Stimulated activated CD4-positive, alpha-beta T cell treated with anti-CD3 and anti-CD28 coated beads, Interleukin-4, amount 100 ng/mL, for 48 hours (primary cell): ENCODE measurements at places on chromosomes 3 and 15.

DNA sequence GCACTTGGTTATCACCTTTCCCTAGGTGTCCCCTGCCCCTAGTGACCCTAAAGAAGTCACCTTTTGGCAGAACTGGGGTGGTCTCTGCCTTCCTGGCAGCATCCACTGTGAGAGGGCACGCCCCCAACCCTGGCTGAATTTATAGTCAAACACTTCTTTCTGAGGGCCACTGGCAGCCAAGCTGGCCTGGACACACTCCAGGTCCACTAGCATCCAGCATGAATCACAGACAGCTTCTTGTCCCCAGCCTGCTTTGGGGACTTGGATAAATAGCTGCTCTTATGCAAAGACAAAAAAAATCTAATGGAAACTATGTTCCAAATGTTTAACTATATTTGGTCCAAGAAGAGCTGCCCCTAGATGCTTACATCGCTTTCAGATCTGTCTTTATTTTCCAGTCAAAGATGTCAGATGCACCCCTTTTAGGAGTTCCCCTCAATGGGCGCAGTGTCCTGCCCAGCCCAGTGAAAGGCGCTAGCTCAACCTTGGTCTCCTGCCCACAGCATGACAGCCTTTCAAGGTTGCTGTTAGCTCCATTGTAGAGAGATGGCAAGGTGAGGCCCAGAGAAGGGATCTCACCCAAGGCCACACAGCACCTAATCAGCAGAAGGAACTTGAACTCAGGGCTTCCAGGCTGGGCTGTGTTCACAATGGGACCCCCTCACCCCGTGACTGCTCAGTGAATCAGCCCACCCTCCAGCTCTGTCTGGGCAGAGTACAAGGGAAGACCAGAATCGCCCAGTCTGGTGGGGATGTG lies 7.0 kb downstream of the RASL12 start:
- no peak for DNase-seq

DNA sequence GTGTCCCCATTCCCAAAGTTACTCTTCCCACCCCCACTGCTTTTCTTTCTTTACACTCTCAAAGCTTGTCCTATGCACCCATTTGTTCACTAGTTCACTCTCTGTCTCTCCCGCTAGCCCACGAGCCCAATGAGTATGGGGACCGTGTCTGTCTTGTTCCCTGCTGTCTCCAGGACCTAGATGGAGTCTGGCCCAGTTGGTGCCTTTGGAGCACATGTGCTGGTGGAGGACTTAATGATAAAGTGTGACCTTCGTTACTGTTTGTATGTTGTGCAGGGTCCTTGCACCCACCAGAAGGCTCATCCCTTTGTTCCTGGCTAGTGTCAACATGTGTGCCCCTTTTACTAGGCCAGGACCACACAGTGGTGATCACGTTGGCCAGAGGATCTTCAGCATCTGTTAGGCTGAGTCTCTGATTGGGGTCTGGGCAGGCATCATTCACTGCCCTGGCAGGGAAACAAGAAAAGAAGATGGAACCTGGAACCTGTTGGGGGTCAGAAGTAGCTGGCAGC lies 7.4 kb downstream of the CISH start:
- DNase-seq, result no peak

GRCh38 chr3:173128633-173129032 lies 12.4 kb downstream of the SPATA16 start:
- no peak for DNase-seq

- DNase-seq, result no peak
Measured at GRCh38 chr3:147924755-147925154, 515.6 kb downstream of the ZIC1 start.

DNA sequence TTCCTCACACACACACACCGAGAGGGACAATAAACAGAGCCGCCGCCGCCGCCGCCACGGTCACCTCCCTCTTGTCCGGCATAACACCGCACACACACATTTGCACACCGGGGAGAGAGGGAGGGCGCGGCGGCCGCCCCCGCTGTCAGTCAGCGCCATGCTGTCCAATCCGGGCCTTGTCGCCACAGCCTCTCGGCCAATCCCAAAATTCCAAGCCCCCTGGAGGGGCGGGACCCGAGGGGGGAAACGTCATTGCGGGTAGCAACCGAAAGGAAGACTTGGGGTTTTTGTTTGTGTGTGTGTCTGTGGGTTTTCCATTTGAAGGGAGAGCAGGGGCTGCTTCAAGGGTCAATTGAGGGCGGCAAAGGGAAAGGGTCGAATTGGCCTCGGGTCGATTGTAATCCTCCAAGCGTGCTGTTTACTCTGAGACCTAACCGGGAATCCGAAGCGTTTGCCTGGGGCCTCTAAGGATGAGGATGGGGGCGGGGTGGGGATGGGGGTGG lies at the start of gene TOP2B:
Gene TOP2B, minus strand, starts transcription at position 96 of the 503 bp plus-strand sequence. CDS start 610 bp downstream, outside the sequence.
- DNase-seq, result peak; percentile 90
